ENCODE measurements at places on chromosomes 6 and 20.

- DNase-seq, result no peak
Measured at GRCh38 chr6:92271091-92271490, 1148.3 kb downstream of the EPHA7 start.

DNA sequence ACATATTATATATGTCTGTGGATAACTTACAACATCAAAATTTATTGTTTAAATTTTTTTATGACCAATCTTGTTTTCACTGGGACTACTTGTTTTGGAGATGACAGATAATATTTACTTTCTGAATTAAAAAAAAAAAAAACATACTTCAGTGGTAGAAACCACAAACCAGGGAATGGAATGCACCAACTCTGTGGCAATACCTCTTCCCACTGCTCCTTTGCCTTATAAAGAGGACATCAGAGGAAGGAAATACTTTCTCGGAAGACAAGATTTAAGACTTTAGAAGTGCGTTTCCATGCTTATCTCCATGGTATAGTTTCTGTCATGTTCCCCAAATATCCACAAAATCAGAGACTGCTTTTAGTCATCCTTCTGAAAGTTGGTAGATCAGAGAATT, 1241.1 kb upstream of the EYS start:
- DNase-seq, result no peak

DNA sequence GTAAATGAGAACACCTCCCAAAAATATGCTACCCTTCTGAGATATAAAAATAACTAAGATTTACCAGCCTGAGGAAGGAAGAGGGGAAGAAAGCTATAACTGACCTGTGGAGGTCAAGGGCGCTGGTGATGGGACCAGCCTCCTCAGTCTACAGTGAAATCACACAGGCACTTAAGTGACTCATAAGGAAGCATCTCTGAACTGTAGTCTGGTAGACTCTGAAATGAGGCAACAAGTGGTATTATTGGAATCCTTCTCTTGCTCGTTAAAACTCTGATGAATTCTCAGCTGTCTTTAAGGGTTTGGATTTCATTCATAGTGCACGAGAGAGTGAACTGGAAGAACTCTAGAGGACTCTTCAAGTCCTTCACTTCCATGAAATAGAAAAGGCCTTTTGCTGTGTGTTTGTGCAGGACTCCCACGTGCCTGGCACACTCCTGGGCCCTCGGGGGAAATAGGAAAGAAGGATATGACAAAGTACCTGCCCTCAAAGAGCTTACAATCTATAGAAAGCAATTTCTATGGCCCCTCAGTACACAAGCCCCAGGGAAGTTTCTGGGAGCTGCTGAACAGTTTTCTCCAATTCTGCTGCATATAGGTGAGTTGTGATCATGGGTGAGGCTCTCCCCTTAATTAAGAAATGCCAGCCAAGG, 231.8 kb upstream of the RREB1 start:
- DNase-seq, result peak; percentile 41

GRCh38 chr6:156809446-156810178, 32.4 kb downstream of the ARID1B start:
- no peak for DNase-seq

GRCh38 chr6:70375882-70376281, 37.4 kb upstream of the FAM135A start:
- DNase-seq, result no peak

DNA sequence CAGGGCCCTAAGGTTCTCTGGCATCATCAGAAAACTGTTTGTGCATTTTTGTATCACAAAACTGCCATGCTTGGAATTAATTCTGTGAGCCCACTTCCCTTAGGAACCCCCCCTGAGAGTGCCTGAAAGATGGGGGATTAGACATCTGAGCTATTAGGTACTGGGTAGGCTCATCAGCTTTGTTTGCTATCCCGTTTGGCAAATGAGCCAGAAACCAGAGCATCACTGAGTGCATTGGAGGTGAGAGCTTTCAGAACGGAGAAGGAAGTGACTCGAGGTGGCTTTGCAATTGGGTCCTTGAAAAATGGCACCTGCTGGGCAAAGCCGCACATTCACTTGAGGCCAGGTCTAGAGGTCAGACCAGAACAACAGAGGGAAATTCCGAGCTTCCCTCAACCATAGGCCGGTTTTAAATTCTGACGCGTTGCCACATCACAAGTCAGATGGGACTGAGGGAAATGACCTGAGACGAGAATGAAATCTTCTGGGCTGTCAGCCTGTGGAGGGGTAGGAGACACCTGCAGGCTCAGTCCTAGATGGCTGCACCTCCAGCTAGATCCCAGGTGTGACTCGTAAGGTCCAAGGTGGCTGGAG, 8.4 kb upstream of the GLP1R start:
- DNase-seq, result no peak

GRCh38 chr20:50380697-50381040, 129.5 kb upstream of the PTPN1 start:
- DNase-seq, result no peak

GRCh38 chr6:15475872-15476271, 187.0 kb downstream of the DTNBP1 start:
- DNase-seq, result no peak

- no peak for DNase-seq
Measured at GRCh38 chr20:24875078-24875477, 74.0 kb upstream of the CST7 start.

DNA sequence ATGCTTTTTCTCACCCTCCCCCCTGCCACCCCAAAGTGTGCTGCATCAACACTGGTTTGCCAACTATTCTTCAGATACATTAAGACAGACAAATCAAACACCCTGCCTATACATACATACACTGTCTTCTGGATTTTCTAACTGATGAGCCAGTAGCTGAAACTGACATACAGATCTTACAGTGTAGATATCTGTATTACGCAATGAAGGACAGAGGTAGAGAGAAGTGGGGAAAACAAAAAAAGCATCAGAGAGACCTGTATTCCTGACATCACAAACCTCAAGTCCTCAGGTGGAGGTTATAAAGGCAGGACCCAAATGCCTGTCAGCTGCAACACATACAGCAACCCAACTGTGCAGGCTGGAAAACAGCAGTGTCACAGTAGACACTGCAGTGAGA, 535.4 kb downstream of the HACE1 start:
- no peak for DNase-seq

GRCh38 chr6:43547222-43547621, 28.6 kb downstream of the XPO5 start:
- no peak for DNase-seq

DNA sequence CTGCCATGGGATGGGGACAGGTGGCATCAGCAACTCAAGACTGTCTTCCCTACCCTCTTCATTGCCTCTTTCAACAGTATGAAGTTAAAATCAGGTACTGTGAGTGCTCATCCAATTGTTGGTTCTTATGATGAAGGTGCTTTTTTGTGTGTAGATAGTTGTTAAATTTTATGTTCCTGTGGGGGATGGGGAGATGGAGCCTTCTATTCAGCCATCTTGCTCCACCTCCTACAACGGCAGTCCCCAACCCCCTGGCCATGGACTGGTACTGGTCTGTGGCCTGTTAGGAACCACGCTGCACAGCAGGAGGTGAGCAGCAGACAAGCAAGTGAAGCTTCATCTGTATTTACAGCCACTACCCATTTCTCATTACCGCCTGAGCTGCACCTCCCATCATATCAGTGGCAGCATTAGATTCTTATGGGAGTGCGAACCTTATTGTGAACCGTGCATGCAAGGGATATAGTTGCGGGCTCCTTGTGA, 47.8 kb upstream of the TOP1 start:
- no peak for DNase-seq

DNA sequence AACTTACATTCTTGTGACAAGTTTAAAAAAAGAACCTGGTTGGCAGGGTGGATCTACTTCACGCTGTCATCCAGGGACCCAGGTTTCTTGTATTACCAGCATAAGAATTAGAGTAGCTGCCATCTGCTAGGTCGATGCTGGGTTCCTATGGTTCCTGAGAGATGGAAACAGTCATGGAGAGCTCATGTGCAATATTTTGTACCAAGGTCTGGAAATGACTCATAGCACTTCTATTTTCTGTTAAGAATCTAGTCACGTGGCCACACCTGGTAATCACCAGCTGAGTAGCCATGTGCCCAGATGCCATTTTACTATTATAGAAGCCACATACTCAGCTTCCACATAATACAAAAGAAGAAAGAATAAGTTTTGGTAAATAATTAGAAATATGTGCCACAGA, 171.3 kb downstream of the CD83 start:
- no peak for DNase-seq

DNA sequence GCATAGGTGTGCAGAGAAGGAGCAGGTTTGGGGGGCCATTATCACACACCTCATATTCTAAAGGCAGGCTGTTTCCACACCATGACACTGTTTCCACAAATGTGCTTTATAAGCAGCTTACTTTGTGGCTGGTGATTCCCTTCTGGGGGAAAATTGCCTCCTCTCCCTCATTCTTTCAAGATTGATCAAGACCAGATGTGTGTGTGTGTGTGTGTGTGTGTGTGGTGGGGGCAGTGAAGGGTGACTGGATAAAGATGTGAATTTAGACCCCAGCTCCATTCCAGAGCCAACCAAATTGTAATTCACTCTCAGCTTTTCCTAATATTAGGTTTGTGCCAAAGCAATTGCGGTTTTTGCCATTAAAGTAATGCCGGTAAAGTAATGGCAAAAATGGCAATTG, 45.6 kb downstream of the EDN3 start:
- DNase-seq, result no peak

DNA sequence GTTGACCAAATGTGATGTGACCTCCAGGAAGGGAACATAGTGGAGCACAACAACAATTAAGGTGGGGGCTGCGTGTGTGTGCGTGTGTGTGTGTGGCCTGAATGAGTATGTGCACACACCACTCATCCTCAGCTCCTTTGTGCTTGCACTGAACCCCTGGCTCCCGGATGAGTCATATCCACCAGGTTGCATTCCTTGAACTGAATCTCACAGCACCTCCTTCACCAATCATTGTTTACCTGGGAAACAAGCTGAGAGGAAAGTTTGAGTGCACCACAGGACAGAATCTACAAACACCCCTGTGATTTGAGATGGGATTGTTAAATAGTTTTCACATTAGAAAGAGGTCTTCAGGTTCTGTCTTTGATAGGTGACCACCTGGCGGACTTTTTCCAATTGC, 33.7 kb upstream of the GPR6 start:
- no peak for DNase-seq

DNA sequence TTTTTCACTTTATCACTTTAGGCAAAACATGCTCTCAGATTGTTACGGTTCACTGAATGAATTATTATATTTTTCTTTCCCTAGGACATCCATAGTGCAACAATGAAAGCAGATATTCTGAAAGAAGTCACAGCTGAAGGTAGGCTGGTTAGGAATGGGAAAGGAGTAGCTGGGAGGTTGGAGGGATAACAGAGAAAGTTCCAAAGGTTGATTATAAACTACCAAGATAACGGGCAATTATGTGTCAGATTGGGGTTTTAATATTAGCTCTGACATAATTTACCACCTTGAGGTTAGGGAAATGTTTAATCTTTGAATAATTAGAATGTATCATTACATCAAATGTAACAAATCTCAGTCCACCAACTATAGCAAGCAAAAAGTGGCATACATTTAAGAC, 96.5 kb downstream of the HTR1B start:
- DNase-seq, result no peak

- DNase-seq, result no peak
Measured at GRCh38 chr6:66555082-66555481, 848.1 kb upstream of the EYS start.

DNA sequence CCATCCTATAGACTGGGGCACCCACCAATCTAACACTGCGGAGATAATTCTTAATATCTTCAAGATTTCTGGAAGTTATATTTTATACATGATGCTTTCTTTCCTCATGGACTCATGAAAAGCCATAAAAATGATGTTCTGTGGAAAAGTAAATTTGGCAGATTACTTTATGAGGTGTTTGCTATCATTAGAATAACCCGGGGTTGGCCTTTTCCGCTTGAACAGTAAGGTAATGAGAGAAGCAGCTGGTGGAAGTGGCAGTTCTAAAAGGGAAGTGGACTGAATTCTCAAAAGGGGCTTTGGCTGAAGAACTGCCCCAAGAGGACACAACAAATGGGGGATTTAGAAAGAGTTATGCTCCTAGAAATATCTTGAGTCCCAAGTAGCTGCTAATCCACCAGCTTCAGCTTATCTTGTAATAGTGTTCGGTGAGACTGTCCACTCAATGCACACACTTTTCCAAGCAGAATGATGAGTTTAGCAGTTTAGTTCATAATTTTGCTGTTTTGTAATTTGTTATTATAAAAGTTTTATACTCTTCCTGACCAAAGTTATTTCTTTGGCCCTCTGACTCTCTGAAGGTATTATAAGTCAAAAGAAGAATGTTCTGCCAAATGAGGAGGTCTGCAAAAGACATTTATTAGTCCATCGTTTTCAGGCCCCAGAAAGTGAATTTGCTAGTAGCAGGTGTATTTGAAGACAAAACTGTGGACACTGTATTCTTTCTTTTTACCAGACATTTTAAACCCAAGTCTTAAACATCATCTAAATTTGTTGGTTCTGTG, 2.9 kb downstream of the ISM1 start:
- DNase-seq, result no peak

GRCh38 chr20:62345681-62346370, 21.3 kb downstream of the LAMA5 start:
- no peak for DNase-seq

GRCh38 chr6:139161169-139161568, 26.3 kb downstream of the HECA start:
- DNase-seq, result no peak

DNA sequence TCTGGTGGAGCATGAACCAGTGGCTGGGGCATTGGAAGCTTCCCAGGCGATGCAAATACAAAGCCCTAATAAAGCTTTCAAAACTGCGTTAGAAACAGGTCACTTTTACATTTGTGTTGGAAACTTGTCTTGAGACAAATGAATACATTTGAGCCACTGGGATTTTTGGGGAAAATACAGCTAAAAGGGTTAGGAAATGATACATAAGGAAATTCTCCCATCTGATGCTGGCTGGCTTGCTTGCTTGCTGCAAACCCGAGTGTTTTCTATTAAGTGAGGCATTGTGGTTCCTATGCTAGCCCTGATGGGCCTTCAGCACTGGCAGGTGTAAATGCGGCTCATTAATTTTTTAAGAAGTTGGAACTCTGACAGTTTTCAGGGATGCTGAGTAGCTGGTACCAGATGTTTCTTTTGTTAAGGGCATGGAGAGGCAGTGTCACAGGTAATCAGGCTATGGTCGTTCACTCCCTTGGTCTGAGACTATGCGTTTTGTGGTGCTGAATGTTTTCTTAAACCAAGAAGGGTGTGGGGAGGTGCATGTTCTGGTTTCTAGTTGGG, 35.2 kb downstream of the RREB1 start:
- DNase-seq, result no peak

GRCh38 chr20:10621149-10621548, 52.6 kb downstream of the JAG1 start:
- DNase-seq, result no peak
